ENCODE measurements at places on chromosomes 4 and X.
A peak's percentile ranks its signal among the peaks of the same experiment; 100 is the strongest.

- no peak for DNase-seq
Observed at GRCh38 chr4:156901871-156902270, 69.7 kb downstream of the PDGFC start.

DNA sequence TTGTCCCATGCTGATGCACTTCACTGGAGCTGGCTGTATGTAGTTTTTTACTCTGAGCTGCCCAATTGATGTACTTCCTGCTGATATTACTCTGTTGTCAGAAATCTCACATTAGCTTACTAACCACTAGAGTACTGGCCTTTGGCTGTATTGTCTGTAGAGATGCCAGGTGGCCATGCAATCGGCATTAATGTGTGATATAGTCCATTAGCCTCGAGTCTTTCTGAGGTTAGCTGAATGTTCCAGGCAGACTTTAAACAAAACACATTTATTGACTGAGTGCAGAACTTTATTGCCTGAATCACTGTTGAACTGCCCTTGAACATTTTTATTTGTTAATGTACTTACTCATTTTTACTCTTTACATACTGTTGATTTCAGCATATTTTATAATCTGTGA is 335.2 kb downstream of the PCDH10 start:
- no peak for DNase-seq

- DNase-seq, result no peak
Observed at GRCh38 chr4:98542011-98542410, 116.4 kb downstream of the TSPAN5 start.

DNA sequence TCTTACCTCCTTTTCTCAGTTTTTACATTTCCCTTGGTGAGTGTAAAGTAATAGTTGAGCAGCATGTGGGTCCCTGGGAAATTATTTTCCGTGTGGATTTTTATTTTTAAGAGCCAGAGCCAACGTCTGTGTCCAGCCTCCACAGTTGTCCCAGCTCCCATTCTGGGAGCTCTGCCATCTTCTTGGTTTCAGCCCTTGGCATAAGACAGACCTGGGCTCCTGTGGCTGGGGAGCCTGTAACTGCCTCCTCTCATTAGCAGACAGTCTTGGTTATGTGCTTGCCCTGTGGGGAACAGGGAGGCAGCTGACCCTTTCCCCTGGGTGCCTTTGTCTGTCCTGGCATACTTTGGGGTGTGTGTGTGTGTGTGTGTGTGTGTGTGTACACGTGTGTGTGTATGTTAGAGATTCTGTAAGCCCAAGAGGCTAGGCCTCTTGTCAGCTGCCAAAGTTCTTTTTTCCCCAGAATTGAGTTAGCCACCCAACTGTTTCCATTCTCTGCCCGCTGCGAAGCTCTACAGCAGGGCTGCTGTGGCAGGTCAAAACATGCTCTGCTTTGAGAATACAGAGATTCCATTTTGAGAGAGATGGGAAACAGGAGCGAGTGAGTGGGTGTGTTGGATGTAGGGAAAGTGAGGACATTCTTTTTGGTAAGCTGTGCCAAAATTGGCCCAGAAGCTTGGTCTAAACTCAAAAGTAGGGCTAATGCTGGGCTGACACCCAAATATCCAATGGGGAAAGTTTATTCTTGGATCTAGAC is 140.7 kb downstream of the TMEM164 start:
- peak; percentile 24 for DNase-seq

GRCh38 chrX:1283741-1284140 is 15.1 kb downstream of the CSF2RA start:
- no peak for DNase-seq

DNA sequence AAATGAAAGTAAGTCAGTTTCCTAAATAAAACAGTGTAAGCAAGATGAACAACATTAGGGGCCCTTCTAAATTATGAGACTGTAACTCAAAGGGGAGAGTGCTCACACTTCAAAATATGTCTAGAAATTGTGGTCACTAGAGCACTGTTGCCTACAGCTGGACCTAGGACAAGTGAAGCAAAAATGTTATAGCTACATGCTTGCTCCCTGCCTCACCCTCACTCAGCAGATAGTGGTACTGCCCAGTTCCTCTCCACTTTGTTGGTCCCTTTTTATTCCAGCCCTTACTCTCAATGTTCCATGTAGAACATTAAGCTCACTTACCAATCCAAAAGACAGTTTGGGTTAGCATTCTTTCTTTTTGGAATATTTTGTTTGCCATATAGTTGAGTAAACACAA is 147.3 kb downstream of the GRIA3 start:
- no peak for DNase-seq

DNA sequence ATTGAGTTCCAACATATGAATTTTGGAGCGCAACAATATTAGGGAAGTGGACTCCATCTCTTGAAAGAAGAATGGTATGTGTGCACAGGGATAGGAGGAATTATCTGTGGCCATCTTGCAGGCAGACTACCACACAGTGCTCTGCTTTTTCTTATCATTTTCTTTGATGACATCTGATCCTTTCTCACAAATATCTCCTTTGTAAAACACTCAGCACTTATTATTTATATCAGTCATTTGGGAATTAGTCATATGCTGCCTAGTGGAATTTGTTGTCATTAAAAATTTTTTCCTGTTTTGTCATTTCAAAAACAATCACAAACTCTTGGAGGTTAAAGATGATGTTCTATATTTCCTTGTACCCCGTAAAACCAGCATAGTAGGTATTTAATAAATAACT is 444.3 kb upstream of the ATOH1 start:
- DNase-seq, result no peak

GRCh38 chr4:147340111-147340510 is 140.8 kb upstream of the EDNRA start:
- no peak for DNase-seq

GRCh38 chr4:81179326-81179725 is 35.7 kb downstream of the PRKG2 start:
- DNase-seq, result no peak

GRCh38 chr4:116401293-116401692 is 684.1 kb downstream of the TRAM1L1 start:
- no peak for DNase-seq

DNA sequence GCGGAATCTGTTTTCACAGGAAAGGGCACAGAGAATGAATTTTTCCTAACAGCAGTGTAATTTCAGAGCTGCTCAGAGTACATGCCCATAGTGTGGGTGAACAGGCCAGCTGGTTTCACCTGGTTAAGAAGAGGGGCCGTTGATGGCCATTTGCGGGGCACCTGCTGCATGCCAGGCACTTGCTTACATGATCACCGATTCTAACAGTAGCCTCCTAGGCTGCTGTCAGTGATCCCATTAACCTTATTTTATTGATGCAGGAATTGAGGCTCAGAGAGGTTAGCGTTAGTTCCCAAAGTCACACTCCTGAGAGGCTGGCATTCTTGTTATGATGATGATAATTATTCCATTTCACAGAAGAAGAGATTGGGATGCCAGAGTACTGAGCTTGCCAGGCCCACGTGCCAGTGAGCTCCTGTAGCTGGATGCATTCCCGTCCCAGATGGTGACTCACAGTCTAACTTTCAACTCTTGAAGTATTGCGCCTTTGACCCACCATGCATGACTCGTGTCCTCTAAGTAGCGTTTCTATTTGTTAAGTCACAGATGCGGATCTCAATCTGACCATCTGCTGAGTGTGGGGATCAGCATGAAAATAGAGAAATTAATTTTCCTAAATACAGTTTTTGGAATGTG is 76.5 kb downstream of the PSAPL1 start:
- no peak for DNase-seq

DNA sequence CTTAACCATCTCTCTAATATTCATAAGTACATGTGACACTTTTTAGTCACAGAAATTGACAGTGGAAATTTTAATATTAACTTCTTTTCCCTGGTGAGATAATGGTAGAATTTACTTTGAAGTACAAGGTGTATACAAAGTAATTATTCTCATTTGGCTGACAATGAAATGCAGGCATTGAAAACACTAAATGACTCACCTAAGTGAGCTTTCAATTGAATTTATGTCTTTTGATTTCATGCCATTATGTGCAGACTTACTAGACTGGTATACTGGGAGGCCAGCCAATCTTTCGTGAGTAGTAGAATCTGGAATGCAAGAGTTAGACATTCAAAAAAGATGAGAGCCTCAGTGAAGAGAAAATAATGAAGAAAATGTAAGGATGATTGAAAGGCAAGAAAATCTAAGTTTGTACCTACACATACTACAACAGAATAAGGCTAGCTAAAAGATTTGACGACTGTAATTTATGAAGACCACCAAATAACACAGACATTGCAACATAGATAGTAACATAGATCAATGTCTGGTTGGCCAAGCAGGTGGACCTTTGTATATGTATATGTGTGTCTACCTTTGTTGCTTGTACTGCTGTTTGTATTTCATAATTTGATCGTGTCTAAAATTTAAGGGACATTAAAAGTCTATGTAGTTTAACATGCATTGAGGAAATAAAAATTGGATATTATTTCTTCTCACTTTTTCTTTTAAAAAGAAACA is 459.7 kb downstream of the IL15 start:
- no peak for DNase-seq

DNA sequence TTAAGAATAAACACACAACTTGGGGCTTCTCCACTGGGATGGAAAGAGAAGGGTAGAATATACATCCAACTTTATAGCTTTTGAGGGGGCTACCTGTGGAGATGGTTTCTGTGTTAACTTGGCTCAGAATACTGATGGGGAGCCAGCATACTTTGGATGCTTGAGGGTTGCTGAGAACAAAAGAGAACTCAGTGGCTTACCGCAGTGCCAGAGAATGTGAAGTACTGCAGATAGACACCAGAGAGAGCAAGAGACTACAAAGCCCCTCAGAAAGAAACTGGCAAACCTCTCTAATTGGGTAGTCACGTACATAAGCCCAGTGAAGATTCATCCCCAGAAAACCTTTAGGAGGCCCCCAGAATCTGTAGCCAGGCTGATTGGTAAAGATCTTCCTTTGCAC is 214.4 kb downstream of the DCHS2 start:
- no peak for DNase-seq

- no peak for DNase-seq
Observed at GRCh38 chr4:141275834-141276233, 55.1 kb downstream of the ZNF330 start.

DNA sequence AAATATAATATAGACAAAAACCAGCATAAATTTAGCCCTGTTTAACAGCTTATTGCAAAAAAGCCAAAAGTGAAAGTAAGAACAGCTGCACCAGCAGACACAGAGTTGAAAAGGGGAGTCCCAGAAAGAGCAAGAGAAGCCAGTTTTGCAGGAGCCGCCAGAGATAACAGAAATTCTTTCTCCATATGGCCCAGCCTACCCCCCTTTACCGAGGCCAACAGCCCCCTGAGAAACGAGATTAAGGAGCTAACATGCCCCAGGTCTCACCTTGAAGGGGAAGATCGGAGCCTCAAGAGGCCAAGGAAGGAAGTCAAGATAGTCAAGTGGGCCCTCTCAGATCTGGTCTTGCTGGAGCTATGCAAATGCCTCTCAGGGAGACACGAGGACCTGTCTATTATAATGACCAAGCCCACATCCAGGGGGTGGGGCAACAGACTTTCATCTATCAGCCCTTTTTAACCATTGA is 4.8 kb downstream of the ACOX3 start:
- no peak for DNase-seq

DNA sequence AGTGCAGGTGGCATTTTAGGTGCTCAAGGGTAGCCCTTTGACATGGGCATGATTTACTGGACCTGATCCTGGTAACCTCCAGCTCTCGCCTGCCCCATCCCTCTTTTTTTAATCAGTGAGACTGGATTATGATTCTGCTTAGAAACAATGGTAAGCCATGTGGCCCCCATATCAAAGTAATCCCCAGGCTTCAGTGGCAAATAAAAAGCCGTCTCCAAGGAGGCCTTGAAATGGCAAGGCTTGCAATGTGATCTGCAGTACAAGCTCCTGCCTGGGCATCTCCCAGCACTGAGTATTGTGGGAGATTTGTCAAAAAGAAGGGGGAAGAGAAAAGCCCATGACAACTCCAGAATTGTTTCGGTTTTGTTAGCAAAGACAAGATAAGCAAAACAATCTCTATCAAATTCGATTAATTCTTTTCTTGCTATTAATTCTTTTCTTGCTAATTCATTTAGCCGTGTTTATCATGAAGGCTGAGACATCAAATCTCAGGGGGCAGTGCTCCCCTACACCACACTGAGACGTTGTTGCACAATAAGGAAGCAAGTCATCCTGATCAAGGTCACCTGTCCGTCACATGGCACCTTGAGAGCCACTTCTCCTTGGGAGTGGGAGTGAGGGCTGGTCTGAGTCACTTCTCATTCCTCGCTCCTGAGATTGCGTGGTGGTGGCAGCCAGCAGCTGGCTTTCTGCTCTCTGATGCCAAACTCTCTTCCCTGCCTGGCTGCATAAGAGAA is 312.7 kb upstream of the GATB start:
- no peak for DNase-seq

DNA sequence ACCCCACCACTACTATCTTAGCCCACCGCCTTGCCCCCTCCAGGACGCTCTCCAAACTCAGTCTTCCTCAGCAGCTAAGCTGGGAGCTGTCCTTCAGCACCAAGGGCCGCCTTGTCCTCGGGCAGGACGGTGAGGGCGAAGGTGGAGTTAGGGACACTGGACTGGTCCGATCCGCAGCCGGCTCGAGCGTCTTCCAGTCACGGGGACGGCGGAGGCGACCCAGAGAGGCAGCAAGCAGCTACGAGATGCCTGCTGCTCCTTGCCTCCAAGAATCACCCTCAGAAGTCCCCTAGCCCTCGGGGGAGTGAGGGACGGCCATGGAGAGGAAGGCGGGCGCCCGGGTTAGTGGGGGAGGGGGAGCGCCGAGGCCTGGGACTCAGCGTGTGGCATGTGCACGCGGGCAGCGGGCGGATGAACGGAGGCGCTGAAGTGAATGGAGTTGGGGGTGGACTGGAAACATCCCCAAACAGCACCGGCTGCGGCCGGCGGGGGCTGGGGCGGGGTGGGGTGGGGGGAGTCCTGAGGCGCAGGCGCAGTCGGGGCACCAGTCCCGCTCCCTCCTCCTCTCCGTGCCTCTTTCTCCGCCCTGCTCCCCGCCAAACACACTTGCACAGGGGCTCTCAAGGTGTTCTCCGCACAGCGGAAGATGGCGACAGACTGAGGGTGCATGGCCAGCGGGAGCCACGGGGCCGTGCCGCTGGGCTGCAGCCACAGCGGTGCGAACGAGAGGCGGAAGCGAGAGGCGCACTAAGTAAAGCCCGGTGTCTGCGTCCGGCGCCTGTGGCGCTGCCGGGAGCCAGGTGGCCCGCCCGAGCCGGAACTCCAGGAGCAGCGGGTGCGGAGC is at the start of gene NALF2:
NALF2 (plus strand) TSS at position 545 of the 844 bp plus-strand sequence. CDS start 957 bp downstream, outside the sequence.
- DNase-seq, result peak; percentile 38

- no peak for DNase-seq
Observed at GRCh38 chr4:39614487-39615162, 24.0 kb downstream of the SMIM14 start.

- DNase-seq, result no peak
Observed at GRCh38 chr4:13441506-13441905, 42.6 kb downstream of the RAB28 start.

DNA sequence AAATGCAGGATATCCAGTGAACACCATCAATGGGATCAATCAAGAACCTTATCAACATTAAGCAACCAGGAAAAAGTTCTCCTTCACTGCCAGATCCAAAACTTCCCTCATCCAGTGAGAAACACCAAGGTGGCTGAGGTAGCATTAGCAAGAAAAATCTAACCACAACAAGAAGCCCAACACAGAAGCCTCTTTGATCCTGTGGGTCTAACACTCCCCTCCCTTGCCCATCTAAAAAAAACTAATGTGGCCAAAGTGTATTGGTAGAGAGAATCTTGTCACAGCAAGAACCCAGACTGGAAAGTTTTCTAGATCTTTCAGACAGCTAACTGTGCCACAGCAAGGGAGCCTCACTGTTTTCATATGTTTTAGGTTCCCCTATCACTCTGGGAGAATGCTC is 558.0 kb downstream of the STPG2 start:
- DNase-seq, result no peak

GRCh38 chrX:7568597-7568996 is 274.4 kb upstream of the VCX start:
- DNase-seq, result no peak

Data from nucleus accumbens (tissue), 56 donors.